ENCODE measurements at places on chromosomes 1 and 21.

DNA sequence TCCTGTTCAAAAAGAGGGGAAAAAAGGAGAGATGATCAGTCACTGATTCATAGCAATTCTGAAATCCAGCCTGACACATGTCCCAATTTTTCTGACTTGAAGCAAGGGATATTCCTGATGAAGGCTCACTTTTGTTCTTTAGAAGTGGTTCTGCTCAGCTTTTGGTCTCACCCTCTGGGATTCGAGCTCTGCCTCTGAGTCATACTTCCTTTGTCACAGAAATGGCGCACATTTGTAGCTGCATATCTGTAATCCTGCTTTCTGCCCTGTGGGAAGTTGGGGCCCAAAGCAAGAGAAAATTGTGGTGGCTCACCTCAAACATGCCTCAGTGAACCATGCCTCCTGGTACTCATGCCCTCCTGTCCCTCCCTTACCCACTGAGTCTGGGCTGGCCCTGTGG is 22.3 kb upstream of the FAM78B start:
- no peak for DNase-seq

DNA sequence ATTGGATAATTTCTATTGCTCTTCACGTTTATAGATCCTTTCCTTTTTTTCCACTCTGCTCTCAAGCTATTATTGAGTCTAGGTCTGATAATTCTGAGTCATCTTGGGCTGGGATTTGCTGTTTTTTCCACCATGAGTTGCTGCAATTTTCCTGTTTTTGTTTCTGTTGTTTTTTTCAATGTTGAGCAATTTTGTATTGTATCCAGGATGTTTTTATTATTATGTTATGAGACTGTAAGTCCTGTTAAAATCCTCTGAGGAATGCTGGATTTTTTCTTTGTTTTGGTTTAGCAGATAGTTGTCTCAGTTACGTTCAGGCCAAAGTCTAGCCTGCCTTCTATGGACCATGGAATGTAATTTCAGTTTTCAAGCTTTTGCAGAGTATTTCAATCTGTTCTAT is 13.0 kb upstream of the SLC35A3 start:
- DNase-seq: no peak

DNA sequence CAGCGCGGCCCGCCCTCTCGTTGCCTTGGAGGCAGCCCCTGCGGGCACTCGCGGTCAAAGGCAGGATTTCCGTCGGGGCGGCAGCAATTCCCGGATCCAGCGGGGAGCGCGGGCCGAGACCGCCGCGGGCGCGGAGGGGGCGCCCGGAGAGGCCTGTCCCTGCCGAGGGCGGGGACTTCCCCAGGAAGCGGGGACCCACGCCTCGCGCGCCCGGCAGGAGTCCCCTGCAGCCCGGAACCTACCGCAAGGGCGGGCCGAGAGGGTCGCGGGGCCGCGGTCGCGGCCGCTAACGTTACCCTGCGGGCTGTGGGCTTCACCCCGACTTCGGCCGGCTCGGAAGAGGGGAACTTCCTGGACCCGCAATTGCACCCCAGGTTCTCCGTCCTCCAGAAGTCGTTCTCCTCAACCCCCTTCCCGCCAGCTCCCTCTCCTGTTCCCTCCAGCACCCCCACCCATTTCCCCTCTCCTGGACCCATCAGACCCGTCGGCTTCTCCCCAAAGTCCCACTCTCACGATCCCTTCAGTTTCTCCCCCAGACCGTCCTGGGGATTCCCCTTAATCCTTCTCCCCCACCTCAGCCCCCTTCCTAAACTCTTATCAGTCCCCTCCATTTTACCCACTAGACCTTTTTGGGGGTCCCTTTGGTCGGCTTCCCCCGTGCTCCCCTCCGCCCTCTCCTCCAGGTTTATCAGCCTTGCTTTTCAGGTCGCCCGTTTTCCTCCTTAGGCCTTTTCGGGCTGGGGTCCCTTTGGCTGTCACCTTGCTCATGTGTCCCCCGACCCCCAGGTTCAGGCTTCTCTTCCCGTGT is 604 bp downstream of the FGR start:
- peak; percentile 50 for DNase-seq

DNA sequence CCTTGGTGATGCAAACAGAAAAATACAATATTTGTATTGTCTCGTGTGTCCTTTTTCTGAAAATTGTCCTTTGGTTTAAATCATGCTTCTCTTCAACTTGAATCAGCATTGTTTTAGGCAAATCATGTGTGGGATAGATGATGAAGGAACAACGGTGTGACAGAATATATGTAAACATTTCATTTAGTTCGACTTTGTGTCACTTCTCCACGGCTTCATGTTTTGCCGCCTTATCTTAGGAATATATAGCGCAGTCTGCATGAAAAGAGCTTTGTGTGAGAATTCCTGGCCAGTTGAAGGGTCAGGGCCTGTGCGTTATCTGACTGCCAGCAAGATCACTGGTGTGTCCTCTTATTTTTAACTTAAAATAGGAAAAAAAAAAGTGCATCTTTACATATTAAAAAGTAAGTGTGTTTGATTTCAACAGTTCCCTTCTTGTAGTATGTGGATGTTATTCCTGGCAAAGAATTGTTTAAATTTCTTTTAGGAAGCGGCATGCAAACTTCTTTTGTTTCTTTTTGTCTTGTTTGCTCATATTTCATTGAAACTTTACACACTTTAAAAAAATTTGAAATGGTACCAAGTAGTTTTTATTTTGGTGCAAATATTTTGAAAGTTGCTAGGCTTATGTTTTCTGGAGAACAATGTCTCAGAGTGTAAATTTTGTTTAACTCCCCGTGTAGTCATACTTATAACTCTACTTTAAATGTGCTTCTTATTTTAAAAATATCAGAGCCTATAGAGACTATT is 465.2 kb downstream of the USP25 start:
- DNase-seq: no peak

GRCh38 chr1:110176299-110176956 is 26.1 kb downstream of the SLC6A17 start:
- DNase-seq: no peak

DNA sequence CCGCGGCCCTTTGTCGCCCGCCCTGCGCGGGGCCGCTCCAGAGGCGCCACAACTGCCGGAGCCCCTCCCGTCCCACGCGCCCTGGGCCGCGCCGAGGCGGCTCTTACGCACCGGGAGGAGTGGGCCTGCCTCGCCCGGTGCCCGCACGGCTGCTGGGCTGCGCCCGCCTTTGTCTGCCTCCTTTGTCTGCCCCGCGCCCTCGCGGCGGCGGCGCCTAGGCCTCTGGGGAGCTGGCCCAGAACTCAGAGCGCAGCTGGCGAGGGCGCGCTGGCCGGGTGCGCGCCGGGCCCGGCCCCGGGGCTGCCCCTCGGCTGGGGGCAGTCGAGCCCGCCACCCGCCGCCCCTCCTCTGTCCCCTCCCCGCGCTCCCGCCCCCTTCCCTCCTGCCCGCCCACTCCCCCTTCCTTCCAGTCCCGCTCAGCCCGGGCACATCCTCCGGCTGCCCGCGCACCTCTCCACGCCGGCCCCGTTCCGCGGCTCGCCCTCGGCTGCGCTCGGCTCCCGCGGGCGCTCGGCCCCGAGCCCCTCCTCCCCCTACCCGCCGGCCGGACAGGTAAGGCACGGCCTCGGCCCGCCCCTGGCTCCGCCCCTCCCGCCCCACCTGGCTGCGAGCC is at the start of gene DRAXIN:
Gene DRAXIN, plus strand, starts transcription at position 409 of the 613 bp plus-strand sequence. CDS start 14,549 bp downstream, outside the sequence.
- peak; percentile 86 for DNase-seq

GRCh38 chr1:43269627-43270375 is at the start of gene TMEM125:
TSS of gene TMEM125 (plus strand) at chr1:43269983. CDS start at chr1:43272723, 2,740 bp downstream.
- DNase-seq: no peak

DNA sequence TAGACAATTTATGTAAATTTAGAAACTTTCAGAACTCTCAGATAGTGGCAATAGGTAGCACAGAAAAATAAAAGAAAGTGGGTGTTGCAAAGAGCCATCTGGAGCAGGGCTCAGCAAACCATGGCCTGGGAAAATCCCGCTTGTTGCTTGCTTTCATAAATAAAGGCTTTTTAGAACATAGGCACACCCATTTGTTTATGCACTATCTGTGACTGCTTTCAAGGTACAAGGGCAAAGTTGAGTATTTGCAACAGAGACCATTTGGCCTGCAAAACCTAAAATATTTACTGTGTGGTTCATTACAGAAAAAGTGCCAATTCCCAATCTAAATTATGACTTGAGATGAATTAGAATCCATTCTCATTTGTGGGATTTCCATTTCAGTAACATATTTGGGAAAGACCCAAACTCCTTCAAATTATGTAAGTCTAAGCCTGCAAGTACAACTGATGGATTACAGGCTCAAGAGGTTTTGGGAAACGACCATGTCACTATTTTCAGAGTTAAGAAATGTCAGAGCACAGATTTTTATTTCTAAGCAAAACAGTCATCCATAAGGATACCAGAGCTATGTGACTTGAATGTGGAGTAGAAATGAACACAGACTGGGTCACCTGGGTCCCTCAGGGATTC is 43.5 kb upstream of the DPT start:
- DNase-seq: no peak

DNA sequence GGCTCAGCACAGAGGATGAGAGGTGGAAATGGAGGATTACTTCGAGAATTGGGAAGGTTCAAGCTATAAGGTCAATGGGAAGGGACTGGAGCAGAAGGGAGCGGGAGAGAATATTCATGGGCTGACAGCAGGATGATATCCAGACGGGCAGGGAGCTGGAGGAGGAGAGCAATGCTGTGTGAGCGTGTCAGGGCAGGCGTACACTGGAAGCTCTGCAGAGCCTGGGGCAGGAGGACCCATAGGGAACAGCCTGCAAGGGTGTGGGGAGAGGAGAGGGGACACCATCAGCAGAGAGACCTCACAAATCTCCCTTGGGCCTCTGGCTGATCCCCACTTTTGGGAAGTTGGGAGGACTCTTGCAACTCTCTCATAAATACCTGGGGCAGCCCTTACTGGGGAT is 13.7 kb downstream of the CSF1 start:
- DNase-seq: no peak

Measured in D341Med (cell line).